ENCODE measurements at places on chromosomes 7 and 10.
A peak's percentile ranks its signal among the peaks of the same experiment; 100 is the strongest.

GRCh38 chr10:79579361-79579760, 19.2 kb upstream of the SFTPA2 start:
- no peak for DNase-seq

DNA sequence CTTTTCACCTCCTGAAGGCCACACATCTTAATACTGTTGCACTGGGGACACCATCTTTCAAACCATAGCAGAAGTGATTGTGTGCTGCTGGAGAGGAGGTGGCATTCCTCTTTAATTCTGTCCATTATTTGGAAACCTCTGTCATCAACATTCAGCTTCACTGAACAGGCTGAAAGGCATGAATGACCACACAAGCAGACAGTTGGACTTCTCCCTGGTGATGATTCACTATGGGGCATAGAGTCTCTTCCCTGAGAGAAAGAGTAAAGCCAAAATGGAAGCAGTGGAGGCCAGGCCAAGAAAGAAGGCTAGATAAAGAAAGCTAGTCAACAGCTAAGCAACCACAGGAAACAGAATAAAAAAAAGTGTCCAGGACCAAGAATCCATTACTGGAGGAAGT, 113.1 kb upstream of the VSTM2A start:
- no peak for DNase-seq

DNA sequence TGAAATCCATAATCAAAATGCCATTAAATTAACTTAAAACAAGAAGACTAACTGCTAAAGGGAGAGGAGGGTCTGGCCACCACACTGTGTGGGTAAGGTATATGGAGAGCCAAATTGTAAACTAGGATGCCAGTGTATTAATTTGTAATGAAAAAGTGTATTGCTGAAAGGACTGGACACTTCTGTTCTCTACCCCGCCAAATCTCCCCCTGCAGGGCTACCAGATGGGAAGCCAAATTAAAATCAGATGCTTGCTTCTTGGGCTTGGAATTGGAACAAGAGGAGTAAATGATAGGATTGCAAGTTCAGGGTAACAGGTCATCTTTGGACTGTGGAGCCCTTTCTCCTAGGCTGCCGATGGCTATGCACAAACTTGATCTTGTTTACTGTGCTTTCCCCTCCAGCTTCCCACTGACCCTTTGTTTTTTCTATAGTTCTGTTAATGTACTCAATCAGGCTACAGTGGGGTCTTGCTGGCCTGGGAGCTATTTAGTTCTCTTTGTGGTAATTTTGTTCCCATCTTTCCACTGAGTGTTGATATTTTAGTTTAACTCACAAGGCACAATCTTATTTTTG, 932.1 kb upstream of the C7orf33 start:
- no peak for DNase-seq

GRCh38 chr7:11709196-11709595, 122.8 kb downstream of the THSD7A start:
- DNase-seq: no peak

- no peak for DNase-seq
Measured at GRCh38 chr7:75905785-75906604, 9.0 kb upstream of the POR start.

DNA sequence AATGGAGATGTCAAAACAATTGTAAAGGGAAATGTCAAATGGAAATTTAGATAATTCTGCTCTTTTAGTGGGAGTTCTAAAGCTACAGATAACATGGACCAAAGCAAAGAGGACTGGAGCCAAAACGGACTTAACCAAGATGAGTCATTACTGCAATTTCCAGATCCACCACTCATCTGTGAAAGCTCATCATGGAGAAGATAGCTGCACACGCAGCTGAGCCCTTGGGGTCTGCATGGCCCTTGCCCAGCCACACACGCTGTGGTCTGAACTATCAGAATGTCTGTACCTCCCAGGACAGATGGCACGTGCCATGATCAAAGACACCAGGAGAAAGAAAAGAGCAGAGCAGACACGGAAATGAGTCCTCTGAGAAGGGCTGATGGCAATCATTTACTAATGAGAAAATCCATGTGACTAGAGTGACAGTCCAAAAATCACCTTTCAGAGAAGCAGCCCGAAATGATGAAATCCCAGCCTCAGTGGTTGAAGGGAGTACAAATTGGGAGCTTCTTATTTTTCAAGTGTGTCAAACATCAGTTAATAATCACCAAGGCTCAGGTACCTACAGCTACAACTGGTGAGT, 177.9 kb upstream of the MGMT start:
- DNase-seq: no peak

GRCh38 chr7:122380992-122381391, 76.4 kb upstream of the FEZF1 start:
- DNase-seq: no peak

- no peak for DNase-seq
Measured at GRCh38 chr7:95264363-95264891, 59.9 kb downstream of the PON1 start.

DNA sequence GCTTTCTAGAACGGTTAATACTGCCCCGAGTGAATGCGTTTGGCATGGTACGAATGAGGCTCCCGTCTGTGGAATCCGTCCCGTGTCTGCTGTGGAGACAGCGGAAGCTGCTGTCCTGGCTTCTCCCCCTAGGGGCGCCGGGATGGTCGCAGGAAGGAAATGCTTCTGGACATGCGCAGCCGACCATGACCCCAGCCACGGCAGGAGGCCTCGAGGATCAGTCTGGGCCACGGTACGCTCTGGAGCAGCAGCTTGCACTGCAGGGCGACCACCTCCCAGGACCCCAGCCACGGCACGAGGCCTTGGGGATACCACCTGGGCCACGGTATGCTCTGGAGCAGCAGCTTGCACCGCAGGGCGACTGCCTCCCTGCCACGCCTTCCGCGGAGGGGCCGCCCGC, 107.9 kb downstream of the CYTH3 start:
- DNase-seq: no peak

GRCh38 chr10:114499116-114499515, 94.8 kb upstream of the AFAP1L2 start:
- no peak for DNase-seq

DNA sequence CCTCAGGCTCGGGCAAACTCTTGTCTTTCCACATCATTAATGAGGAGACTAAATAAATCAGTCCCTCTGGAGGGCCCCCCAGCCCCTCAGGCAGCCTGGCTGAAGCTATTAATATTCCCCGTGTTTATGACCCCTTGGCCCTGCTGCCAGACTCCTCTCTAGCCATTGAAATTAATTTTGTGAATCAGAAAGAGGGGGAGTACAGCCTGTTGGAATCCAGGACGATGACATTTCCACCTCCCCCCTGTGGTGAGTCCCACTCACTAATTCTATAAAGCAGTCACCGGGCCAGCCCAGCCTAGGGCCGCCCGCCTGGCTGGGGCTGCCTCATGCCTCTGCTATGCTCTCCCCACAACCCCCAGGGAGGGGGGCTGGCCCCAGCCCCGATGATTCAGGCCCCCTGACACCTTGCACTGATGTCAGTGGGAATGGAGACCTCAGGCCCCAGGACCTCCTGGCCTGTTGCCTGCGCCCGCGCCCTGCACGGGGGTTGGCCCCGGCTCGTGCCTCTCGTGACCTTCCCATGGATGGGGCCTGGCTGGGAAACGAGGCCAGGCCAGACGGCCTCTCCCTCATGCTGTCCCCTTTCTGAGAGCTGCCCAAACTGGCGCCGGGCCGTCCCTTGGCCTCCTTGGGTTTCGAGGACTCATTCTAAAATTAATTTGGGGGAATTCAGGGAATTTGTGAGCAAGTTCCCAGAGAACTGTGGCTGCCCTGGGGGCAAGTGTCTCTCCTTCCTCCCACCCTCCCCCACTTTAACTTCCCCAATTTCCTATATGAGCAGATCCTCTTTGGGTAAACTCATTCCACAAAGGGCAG, 34.0 kb downstream of the TMEM270 start:
- DNase-seq: peak; percentile 41

GRCh38 chr10:114102256-114102655, 58.6 kb downstream of the ADRB1 start:
- no peak for DNase-seq

DNA sequence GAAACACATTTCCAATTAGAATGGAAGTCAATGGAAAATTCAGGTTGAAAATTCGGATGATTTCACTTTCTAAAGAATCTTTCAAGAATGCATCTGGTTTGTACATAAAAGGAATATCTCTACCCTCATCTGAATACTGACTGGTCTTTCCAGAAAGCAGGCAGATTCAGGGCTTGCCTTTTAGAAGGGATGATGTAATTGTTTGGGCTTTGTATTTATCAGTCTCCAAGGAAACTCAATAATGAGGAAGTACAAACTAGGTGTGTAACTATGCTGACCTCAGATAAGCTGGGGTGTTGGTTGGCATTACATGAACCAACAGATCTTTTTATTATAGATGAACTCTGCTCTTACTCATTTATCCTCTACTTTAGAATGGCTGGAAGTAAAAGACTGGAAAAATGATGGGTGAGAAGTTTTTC, 24.1 kb downstream of the PDLIM1 start:
- peak; percentile 93 for DNase-seq

DNA sequence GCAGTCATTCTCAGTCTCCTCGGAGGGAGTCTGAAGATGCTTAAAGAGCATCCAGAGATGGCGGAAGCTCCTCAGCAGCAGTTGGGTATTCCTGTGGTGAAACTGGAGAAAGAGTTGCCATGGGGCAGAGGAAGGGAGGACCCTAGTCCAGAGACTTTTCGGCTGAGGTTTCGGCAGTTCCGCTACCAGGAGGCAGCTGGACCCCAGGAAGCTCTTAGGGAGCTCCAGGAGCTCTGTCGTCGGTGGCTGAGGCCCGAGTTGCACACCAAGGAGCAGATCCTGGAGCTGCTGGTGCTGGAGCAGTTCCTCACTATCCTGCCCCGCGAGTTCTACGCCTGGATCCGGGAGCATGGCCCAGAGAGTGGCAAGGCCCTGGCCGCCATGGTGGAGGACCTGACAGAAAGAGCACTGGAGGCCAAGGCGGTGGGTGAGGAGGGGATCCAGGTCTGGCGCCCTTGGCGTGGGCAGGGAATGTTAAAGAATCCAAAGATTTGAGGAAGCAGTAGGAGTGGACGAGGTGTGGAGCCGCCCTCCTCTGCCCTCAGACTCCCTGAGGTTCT, 2.9 kb downstream of the ZSCAN25 start:
- DNase-seq: no peak

- DNase-seq: peak; percentile 6
Measured at GRCh38 chr10:116741391-116742351, 695 bp downstream of the HSPA12A start.

DNA sequence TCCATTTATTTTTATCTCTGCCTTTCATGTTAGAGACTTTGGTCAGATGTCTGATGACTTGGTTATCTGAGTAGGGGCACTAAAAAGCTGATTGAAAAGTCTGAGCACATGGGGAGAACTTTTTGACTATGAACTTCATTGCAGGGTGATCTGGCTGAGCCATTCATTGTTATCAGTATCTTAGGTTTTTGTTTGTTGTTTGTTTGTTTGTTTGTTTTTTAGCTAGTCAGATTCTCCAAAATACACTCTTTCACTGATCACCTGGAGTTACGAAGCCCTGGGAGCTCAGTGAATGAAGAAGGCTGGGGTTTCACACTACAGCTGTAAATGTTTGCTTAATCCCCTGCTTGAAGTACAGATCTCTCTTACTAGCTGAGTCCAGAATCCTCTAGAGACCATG, 28.6 kb upstream of the DLG5 start:
- no peak for DNase-seq

GRCh38 chr7:2355705-2356008, 1.0 kb downstream of the EIF3B start:
- no peak for DNase-seq

- DNase-seq: no peak
Measured at GRCh38 chr10:19902456-19902855, 86.2 kb downstream of the PLXDC2 start.

- DNase-seq: peak; percentile 74
Measured at GRCh38 chr10:123995461-123996131, 97.8 kb downstream of the CHST15 start.

- no peak for DNase-seq
Measured at GRCh38 chr7:99449326-99449725, 10.6 kb downstream of the CPSF4 start.

DNA sequence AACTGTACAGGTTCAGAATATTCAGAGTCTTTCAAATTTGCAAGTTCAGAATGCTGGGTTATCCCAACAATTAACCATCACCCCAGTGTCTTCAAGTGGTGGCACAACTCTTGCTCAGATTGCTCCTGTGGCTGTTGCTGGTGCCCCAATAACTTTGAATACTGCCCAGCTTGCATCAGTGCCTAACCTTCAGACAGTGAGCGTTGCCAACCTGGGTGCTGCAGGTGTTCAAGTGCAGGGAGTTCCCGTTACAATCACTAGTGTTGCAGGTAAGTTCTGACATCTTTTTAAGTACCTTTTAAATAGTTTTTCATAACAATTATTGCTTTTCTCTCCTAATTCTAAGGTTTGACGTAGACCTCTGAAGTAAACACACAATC, 2.7 kb downstream of the SP4 start:
- no peak for DNase-seq

- no peak for DNase-seq
Measured at GRCh38 chr7:54837168-54837567, 78.2 kb upstream of the SEC61G start.

- DNase-seq: no peak
Measured at GRCh38 chr7:20236790-20237189, 19.6 kb upstream of the MACC1 start.

- no peak for DNase-seq
Measured at GRCh38 chr7:38190011-38190410, 12.0 kb downstream of the STARD3NL start.

DNA sequence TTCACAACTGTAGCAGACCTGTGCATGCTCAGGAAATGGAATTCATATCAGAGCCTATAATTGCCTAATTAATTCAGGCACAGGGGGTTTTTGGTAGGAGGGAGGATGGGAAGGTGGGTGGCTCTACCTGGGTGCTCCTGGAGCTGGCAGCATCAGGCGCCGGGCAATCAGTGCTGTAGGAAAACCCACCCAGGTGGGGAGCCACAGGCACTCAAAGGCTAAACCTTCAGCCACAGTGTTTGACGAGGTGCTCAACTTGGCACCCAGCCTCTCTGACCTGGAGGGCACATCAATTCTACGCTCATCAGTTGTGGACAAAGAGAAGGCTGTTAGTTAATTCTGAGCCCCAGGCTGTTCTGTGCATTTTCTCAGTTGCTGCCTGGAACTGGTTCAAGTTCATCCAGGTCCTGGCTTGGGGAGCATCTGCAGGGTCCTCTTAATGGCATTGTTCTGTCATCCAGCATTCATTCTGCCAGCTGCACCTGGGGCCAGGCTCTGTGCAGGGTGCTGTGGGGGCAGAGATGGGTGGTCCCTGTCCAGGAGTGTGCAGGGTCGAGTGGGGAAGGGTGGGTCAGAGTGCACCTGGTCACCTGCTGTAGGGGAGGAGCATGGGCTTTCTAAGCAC, 54.1 kb upstream of the NPTX2 start:
- DNase-seq: no peak
